ENCODE measurements at places on chromosomes 2 and 18. TPM values are rescaled to one million over a fixed set of nuclear protein-coding genes. Genes with fewer than 3 reads are reported as not detected.
A peak's percentile ranks its signal among the peaks of the same experiment; 100 is the strongest.

RGPD3 gene
- 0.59 TPM for total RNA-seq

MARCHF4 gene
- 1.5 TPM for total RNA-seq

SCYGR2 gene
- not detected for total RNA-seq

C2orf74 gene
- 6.2 TPM for total RNA-seq

COL6A3 gene
- 4,247 TPM for total RNA-seq

HOXD13 gene
- not detected for total RNA-seq

DNA sequence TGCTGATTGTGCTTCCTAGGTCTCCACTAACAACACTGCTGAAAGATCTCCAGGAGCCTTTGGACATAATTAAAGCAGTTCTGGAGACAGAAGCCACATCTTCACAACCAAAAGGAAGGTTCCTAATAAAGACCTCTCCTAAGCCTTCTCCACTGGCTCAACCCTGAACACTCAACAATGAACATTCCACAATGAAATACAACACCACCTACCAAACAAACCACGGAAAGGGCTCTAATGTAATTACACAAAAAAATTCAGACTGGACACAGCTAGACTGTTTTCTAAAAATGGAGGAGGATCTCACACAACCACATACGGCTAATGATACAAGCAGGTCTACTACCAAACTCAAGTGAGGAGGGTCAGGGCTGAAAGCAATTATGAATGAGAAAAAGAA lies 43.6 kb downstream of the NOL10 start:
- H3K27me3 ChIP-seq, result no peaks in the 10 kb centered on the region
- H3K27ac ChIP-seq, result no peak overlapping the region
- H3K36me3 ChIP-seq, result peaks cover 25% of the 10 kb centered on the region
- no peak overlapping the region for H3K4me3 ChIP-seq
- DNase-seq, result no peak
- H3K4me1 ChIP-seq, result no peaks in the 10 kb centered on the region

DNA sequence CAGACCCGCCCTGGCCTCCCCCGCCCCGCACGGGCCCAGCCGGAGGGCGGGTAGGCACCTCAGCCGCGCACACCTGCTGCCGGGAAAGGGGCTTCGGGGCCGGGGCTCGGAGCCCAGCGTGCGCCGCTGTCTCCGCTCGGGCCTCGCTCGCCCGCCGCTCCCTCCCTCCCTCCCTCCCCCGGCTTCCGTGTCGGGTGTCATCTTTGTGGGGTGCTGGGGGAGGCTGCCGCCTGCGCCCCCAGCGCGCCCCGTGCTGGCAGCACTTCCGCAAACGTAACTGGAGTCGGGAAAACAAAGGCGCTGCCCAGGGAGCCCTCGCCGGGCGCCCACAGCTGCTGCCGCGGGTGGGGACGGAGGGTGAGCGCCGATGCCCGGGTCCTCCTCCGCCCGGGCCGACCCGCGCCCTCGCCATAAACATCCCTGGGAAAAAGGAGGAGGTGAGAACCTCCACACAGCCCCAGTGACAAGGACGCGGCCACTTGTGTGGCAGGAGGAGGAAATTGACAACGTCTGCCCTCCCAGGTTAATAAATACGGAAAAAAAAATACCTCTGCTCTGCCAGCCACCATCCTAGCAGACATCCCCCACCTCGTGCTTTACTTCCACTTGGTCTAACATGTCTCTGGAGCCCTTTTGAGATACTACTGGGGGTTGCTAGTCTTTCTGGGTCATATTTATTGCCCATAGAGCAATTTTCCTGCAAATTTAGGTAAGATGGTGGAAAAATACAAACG lies 550 bp downstream of the MFSD6 start:
- peaks cover 18% of the 10 kb centered on the region for H3K27me3 ChIP-seq
- H3K36me3 ChIP-seq, result no peaks in the 10 kb centered on the region
- peak overlapping the region; percentile 75 for H3K4me3 ChIP-seq
- DNase-seq, result peak; percentile 91
- peaks cover 3% of the 10 kb centered on the region for H3K4me1 ChIP-seq

DNA sequence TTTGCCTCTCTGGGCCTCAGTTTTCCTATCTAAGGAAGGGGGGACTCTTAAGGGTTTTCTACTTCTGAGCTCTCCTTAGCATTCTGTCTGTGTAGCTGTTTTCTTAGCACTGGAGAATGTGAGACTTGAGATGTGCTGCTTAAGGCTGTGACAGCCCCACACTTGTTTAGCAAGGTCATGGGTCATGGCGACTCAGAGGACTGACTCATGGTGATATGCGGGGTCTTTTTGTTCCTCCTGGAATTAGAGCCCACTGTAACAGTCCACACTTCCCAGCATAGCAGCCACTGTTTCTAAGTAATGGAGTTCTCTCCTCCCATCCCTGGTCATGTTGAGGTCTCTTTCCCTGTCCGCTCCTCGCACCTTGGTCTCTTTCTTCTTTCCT lies 4.1 kb upstream of the LPIN1 start:
- no peak for DNase-seq
- no peaks in the 10 kb centered on the region for H3K27me3 ChIP-seq
- no peak overlapping the region for H3K4me3 ChIP-seq

DNA sequence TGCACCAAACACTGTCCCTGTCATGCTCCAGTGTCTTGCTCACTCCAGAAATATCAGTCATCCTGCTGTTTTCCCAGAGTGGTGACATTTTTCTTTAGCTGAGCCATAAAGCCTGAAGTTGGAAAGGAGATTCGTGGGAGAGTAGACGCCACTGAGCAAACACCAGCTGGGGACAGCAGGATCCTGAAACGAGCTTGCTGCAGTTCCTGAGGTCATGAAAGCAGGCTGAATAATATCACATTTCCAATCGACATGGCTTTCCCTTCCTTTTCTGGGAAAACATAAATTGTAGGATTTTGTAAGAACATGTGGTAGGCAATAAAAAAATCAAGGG lies 276.4 kb downstream of the CDCA7 start:
- H3K36me3 ChIP-seq, result no peaks in the 10 kb centered on the region
- no peak overlapping the region for H3K27ac ChIP-seq
- no peaks in the 10 kb centered on the region for H3K27me3 ChIP-seq
- peaks cover 2% of the 10 kb centered on the region for H3K4me1 ChIP-seq

- peaks cover 17% of the 10 kb centered on the region for H3K4me1 ChIP-seq
- no peak overlapping the region for H3K27ac ChIP-seq
- no peak overlapping the region for H3K4me3 ChIP-seq
- H3K27me3 ChIP-seq, result no peaks in the 10 kb centered on the region
- no peak for DNase-seq
- no peaks in the 10 kb centered on the region for H3K36me3 ChIP-seq
These were observed 21.3 kb upstream of the TMEM131 start for GRCh38 chr2:98016908-98017670.

GRCh38 chr2:121297217-121297830 lies 12.3 kb upstream of the TFCP2L1 start:
- no peaks in the 10 kb centered on the region for H3K27me3 ChIP-seq
- no peak overlapping the region for H3K27ac ChIP-seq
- H3K4me3 ChIP-seq, result no peak overlapping the region
- H3K36me3 ChIP-seq, result no peaks in the 10 kb centered on the region

DNA sequence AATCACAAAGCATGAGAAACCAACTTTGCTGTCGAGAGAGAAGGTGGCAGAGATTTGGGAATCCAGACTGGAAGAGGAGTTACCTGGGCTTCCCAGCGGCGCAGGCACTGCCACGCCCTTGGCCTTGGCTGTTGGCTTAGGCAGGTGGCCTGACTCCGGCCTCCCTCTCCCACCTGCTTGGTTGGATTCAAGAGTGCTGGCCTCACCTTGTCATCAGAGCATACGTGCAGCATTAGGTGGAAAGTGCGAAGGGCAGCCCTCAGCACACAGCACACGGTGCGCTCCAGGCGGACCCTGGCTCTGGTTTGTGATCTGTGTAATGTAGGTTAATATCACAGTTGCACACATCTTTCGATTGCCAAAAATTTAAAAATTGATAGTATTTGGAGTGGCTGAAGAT lies 19.2 kb upstream of the ASB1 start:
- peaks cover 9% of the 10 kb centered on the region for H3K4me1 ChIP-seq
- no peak overlapping the region for H3K4me3 ChIP-seq
- no peak for DNase-seq

DNA sequence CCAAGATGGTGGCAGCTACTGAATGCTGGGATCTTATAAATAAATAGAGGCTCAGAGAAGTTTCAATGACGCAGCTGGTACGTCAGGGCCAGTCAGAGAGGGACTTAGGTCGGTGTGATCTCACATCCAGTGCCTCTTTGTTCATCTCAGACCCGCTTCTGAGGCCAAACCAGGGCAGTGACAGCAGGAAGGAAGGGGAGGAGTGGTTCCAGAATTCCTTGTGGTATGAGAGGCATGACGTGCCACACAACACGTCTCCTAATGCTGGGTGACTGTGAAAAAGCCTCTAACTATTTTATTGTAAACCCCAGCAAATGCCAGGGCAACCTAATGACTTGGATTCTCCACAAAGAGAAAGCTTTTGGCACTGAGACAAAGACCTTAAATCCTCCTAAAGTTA lies 423.3 kb downstream of the LPIN1 start:
- H3K36me3 ChIP-seq, result no peaks in the 10 kb centered on the region
- no peaks in the 10 kb centered on the region for H3K27me3 ChIP-seq
- DNase-seq, result peak; percentile 85
- H3K4me3 ChIP-seq, result no peak overlapping the region
- H3K4me1 ChIP-seq, result peaks cover 23% of the 10 kb centered on the region

DNA sequence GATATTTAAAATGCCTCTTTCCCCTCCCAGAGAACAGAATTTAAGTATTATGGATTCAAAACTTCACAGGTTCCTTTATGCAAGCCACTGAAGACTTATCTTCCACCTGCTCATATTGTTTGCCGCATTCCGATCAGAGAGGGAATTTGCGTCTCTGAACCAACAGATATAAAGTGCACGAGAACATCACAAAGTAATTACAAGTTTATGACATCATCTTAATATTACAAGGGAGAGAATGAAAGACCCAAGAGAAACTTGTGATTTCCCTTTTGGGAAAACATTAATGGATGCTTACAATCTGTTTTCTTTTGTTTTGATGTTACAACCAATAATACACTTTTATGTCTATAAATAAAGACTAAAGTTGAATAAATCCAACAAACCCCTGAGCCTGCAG lies 631.0 kb downstream of the BCL11A start:
- no peak overlapping the region for H3K4me3 ChIP-seq
- no peak for DNase-seq
- H3K27me3 ChIP-seq, result no peaks in the 10 kb centered on the region

DNA sequence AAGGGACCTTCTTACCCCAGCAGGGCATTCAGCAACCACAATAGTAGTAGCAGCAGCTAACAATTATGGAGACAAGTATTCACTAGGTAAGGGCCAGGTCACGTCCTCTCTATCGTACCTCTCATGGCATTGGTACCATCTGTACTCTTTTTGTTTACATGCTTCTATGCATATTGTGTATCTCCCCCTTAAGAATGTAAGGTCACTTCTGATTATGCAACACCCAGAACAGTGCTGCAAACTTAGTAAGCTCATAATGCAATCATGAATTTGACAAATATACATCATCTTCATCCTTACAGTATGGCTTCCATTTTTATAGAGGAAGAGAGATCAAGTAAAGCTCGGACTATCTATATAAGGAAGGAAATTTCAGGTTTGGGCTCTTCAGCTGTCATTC lies 46.1 kb downstream of the SPRED2 start:
- H3K27ac ChIP-seq, result no peak overlapping the region
- no peaks in the 10 kb centered on the region for H3K36me3 ChIP-seq
- no peaks in the 10 kb centered on the region for H3K27me3 ChIP-seq
- H3K4me1 ChIP-seq, result peaks cover 39% of the 10 kb centered on the region
- H3K4me3 ChIP-seq, result no peak overlapping the region
- no peak for DNase-seq

DNA sequence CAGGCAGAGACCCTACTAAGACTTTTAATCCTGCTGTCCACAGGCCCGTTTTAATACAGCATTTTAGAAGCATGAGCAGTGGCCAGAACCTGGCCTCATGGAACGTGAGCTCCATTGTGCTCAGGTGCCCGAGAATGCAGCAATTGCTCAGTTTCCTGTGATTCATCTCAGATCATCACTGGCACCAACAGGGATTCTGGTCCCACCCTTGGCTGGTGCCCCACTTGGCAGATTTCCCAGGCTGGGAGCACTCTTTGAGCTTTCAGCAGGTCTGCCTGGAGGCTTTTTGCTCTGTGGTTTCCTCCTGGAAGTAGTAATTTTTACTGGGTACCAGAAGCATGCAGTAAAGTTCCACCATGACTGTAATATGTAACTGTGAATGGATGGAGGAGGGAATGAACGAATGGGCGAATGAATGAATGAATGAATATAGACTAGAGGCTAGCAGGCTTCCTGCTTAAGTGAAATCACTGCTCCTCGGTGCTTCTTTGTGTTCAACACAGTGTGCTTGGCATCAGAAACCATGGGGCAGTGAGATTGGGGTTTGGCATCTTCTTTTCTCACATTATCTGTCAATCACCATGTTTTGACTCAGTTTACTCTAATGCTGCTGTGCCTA lies 312.9 kb downstream of the PRKCE start:
- H3K27ac ChIP-seq, result peak overlapping the region; percentile 43
- no peaks in the 10 kb centered on the region for H3K27me3 ChIP-seq
- no peaks in the 10 kb centered on the region for H3K36me3 ChIP-seq

DNA sequence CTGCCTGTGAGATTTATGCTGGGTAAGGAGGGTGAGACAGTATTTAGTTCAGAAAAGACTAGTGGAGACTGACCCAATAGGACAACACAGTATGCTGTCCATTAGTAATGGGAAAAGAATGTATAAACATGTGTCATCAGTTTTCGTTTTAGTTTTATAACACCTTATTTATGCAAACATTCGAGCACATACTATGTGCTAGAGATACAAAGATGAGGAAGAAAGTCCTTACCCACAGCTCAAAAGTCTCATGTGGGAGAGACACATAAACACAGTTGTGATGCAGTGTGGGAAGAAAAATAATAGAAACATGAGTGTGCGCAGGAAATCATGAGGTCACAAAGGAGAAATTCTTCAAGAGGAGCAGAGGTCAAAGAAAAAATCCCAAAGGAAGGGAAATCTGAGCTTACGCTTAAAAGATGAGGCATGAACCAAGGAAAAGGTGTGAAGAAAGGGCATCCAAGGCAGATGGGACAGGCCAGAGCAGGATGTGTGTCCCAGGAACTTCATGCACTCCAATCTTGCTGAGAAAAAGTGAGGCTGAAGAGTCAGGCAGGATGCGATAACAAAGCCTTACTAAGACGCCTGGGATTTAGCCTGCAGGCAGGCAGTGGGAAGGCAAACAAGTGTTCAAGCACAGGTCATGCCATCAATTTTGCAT lies 8.1 kb downstream of the METTL21A start:
- peak; percentile 92 for DNase-seq
- H3K27me3 ChIP-seq, result no peaks in the 10 kb centered on the region
- H3K27ac ChIP-seq, result peak overlapping the region; percentile 95
- peaks cover 8% of the 10 kb centered on the region for H3K36me3 ChIP-seq
- no peak overlapping the region for H3K4me3 ChIP-seq
- H3K4me1 ChIP-seq, result peaks cover 18% of the 10 kb centered on the region

GRCh38 chr2:217683106-217683870 lies 319.5 kb downstream of the TNS1 start:
- no peak overlapping the region for H3K27ac ChIP-seq
- peaks cover 18% of the 10 kb centered on the region for H3K4me1 ChIP-seq

DNA sequence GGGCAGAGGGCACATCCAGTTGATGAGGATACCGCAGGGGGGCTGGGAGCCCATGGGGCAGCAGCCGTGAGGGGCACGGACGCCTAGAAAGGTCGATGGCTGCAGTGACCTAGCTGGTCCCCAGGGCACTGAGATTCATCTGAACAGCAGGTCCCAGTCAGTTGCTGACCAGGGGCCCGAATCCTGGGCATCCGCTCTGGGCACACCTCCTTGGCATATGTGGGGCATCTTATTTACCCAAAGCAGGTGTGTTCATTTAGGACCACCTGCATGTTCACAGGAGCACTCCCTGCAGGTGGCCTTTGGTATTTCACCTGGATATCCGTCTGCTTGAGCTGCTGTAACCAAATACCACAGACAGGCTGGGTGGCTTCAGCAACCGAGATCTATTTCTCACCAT lies 72.0 kb upstream of the ODC1 start:
- DNase-seq, result peak; percentile 48
- H3K27ac ChIP-seq, result no peak overlapping the region
- no peaks in the 10 kb centered on the region for H3K36me3 ChIP-seq
- H3K4me3 ChIP-seq, result no peak overlapping the region
- peaks cover under 1% of the 10 kb centered on the region for H3K4me1 ChIP-seq
- no peaks in the 10 kb centered on the region for H3K27me3 ChIP-seq

Data from osteoblast (primary cell).